ENCODE measurements at places on chromosomes 4 and X.

GRCh38 chr4:98527534-98528269 is 130.7 kb downstream of the TSPAN5 start:
- no peak for DNase-seq

- no peak for DNase-seq
These were observed 24.0 kb downstream of the CYTL1 start for GRCh38 chr4:4995103-4995907.

DNA sequence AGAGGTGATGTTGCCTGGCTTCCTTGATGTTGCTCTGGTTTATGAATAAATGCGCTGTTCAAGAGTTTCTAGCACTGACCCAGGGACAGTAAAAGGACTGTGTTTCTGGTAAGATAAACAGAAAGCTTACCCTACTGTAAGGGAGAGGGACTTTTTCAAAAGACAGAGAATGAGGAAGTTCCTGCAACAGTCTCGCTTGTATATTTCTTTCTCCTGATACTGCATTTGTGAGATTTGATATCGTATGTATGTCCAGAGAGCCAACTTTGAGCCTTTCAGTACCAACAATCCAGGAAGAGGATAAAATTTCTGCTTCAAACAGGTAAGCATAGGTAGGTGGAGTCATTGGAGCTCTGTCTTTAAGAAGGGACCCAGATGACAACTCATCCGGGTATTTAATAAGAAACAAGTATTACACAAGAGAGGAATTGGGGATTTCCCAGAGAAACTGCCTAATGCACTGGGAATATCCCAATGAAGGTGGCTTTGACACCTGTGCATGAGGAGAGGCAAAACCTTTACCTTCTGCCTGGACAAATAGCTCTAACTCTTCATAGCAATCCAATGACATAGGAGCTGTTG is 773 bp downstream of the DAPP1 start:
- no peak for DNase-seq

DNA sequence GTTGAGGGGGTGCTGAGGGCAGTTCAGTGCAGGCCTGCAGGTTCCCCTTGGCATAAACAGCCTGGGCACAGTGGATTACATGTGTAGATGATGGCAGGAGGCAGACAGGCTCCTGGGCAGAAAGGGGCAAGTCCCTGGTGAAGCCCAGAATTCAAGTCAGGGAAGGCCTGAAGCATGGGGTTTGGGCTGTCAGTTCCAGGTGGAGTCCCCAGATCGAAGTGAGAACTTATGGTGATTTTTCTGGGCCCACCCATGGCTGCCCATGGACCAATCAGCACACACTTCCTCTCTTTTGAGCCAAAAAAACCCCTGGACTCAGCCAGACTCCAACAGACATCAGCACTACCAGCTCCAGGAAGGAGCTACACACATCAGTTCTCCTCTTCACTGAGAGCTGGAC is 529.1 kb downstream of the PPARGC1A start:
- no peak for DNase-seq

DNA sequence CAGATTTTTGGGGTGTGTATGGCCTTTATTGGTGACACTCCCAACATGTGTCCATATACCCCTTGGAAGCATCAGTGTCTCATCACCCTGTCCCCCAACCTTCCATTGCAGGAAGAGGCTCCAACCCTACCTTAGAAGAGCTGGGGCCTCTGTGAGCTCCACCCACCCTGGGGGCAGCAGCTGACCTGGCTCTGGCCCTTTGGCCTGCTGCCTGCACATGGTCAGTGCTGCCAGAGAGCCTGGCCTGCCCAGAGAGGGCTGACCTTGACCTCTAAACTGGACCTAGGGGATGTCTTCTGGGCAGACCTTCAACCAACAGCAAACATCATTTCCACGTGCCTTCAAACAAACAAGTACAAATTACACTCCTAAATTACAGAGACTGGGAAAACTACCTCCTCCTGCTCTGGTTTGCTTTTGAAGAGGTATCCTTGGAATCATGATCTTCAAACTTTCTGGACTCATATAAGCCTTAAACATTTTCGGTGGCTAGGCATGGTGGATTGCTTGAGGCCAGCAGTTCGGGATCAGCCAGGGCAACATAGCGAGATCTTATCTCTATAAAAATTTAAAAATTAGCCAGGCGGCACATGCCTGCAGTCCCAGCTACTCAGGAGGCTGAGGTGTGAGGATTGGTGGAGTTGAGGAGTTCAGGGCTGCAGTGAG is 27.3 kb upstream of the KIAA0232 start:
- no peak for DNase-seq

DNA sequence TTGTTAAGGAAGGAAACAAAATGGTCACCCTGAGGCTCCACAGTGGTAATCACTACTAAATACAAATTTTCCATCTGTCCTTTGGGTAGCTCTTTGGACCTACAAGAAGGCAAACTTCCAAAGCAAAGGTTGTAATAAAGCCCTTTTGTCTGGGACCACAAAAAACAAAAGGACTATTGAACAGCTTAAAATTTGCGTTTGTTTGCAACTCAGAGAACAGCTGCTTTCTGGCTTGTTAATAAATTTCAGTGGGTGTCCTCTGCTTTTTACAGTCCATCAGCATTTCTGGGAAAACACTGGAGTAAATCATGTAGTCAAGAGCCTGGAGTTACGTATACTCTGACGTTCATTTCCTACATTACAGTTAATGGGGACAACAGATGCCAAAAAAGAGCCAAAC is 439.7 kb upstream of the DIAPH2 start:
- no peak for DNase-seq

GRCh38 chr4:24475756-24476155 is 108.6 kb downstream of the DHX15 start:
- no peak for DNase-seq

DNA sequence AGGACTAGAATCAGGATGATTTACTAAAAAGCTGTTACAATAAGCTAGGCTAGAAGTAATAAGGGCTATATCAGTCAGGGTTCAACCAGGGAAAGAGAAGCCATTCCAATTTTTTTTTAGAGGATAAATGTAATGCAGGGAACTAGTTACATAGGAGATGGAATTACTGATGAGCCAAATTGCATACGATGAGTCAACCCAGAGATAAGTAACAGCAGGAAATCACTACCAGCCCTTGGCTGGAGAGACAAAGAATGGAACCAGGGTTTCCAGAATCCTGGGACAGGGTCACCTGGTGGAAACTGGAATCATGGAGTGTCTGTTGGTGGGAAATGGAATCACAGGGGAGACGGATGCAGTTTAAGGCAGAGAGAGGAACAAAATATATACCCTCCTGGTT is 13.1 kb upstream of the MAGEA4 start:
- no peak for DNase-seq

- no peak for DNase-seq
These were observed 187.3 kb upstream of the RASGEF1B start for GRCh38 chr4:81659051-81659450.

DNA sequence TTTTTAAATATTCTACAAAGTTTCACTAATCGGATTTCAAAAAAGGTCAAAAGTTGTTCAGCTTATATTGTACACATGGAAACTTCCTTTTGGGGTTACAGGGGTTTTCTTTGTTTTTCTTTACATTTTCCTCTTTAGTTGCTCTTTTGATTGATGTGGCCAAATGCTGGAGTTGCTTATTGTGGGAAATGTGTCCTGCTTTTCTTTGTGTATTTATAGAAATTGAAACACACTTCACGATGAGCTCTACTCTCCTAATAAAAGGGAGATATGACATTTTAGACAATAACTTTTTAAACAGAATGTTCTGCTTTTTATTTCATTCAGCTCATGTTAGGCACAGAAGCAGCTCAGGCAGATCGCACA is 50.7 kb upstream of the SPRY1 start:
- no peak for DNase-seq

- DNase-seq, result no peak
These were observed 58.0 kb upstream of the CHRDL1 start for GRCh38 chrX:110853610-110854009.

GRCh38 chr4:95217197-95217596 is 331.6 kb downstream of the UNC5C start:
- DNase-seq, result no peak

DNA sequence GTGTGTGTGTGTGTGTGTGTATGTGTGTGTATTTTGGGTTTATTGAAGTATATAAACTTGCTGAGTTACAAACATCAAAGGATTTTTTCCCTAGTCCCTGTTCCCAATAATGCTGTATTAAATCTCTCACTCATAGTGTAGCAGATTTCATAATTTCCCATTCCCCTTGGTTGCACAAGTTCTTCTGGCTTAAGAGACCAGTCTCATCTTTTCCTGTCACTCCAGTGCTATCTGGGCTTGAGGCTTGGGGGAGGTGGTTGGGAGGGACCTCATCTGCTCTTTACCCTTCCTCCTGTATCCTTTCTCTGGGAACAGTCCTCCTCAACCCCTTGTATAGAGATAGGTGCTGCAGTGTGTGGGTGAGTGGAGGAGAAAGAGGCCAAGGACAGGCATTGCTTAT is 285.4 kb upstream of the BOD1L1 start:
- no peak for DNase-seq

DNA sequence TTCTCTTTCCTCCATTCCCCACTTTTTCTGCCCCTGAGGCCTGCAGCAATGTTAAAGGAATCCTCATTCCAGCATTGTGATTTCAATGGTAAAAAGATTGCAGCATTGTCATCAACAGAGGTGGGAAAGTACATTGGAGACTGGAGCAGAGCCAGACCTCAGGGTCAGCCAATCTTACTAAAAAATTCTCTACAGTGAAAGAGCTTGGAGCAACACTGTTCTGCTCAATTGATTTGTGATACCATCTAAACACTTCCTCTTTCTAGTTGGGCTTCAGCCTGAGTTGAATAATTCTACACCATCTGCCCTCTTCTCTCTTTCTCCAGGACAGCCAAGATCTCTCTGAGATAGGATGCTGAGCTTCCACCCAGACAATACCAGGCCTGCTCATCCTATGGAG is 176.5 kb downstream of the AR start:
- DNase-seq, result no peak

DNA sequence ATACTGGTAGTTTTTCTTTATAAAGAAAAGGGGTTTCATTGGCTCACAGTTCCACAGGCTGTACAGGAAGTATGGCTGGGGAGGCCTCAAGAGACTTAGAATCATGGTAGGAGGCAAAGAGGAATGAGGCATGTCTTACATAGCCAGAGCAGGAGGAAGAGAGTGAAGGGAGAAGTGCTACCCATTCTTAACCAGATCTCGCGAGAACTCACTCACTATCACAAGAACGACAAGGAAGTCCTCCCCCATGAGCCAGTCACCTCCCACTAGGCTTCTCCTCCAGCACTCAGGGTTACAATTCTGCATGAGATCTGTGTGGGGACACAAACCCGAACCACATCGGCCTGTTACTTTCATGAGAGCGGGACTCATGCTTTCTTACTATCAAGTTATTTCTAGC is 240.5 kb downstream of the TENM3 start:
- DNase-seq, result no peak

GRCh38 chr4:62030958-62031357 is 830.8 kb downstream of the ADGRL3 start:
- DNase-seq, result no peak

GRCh38 chrX:154313147-154313546 is 17.6 kb downstream of the TKTL1 start:
- DNase-seq, result no peak

DNA sequence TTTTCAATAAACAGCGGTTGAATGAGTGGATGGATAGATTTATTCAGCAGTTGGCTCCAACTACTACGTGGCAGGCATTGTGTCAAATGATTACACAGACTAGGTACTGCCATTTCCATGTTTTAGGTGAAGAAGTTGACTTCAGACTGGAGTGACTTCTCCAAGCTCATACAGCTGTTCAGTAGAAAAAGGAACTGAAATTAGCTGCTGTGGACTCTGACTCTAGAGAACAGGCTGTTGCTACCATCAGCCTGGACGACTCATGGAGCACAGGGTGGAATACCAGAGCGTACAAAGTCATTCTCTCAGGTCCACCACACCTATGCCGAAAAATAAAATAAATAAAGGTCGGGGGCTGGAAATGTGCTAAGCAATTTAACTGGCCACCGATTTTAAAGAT is 45.3 kb downstream of the TENM3 start:
- DNase-seq, result no peak

- DNase-seq, result no peak
These were observed 153.2 kb upstream of the RPL34 start for GRCh38 chr4:108466936-108467902.

DNA sequence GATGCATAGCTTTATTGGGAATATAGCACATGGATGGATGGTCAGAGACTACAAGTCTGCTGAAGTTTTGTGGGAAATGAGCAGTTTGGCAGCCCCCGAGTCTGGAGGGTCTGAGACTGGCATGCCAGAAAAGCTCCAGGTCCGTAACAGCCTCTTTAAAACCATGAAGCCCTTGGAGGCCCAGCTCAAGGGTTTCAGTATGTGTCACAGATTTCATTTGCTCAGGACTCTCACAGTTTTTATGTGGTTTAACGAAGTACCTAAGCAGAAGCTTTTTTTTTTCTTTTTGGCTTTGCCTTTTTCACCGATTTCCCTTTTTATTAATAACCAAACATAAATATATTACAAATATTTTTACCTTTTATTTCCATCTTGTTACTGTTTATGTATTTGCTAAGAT is 30.6 kb upstream of the TMEM184C start:
- no peak for DNase-seq

DNA sequence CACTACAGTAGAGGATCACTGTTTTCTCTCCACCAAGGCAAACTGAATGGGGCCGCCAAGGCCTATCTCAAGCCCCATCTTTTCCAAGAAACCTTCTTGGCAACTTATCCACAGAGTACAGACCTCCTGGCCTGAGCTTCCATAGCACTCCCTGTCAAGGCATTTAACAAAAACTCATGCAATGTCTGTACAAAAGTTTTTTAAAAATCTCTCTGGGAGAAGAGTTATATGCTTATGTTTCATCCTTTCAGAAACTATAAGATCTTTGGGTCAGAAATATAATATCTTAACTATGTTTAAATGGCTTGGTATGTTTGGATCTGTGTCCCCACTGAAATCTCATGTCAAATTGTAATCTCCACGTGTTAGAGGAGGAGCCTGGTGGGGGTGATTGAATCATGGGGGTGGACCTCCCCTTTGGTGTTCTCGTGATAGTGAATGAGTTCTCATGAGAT is 13.6 kb downstream of the ADAMTS3 start:
- no peak for DNase-seq

GRCh38 chr4:58553031-58553430 is 1442.8 kb upstream of the IGFBP7 start:
- no peak for DNase-seq

- no peak for DNase-seq
These were observed 14.1 kb downstream of the ENPEP start for GRCh38 chr4:110489901-110490508.

DNA sequence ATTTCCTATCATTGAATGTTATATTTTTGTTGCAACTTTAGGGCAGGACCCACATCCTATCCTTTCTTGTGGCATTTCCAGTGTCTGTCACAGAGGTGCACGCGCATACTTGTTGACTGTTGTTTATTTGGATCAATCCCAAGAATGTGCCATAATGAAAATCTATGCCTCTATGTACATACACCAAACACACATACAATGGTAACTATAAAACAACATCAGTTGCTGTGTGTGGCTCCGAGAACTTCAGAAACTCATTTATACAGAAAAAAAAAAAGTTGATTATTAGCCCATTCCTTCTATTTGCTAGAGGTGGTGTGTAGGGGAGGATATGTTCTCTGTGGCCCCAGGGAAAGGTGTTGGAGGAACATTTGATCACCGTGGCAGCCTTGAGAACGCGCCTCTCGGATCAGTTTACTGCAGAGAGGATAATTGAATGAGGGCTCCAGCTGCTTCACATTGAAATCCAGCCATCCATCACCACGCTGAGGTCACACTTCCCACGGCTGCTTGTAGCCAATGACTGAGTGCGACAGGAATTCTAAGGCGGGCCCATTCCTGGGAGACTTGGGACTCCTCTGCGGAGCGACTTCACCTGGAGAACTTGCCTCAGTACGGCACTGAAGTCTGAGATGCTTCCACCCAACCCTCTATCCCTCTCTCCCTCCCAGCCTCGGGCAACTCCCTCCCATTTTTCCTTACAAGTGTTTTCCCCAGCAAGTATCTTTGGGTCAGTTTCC is 19.5 kb downstream of the SMPX start:
- DNase-seq, result no peak
